CD14-positive monocyte (primary cell): ENCODE measurements at places on chromosomes 16 and 17. TPM values are rescaled to one million over a fixed set of nuclear protein-coding genes. Genes with fewer than 3 reads are reported as not detected.
A peak's percentile ranks its signal among the peaks of the same experiment; 100 is the strongest.

- H3K36me3 ChIP-seq = no peaks in the 10 kb centered on the region
- H3K27ac ChIP-seq = no peak overlapping the region
- H3K4me3 ChIP-seq = no peak overlapping the region
- H3K27me3 ChIP-seq = no peaks in the 10 kb centered on the region
These were observed 5.1 kb downstream of the PLCD3 start for GRCh38 chr17:45127207-45127547.

DNA sequence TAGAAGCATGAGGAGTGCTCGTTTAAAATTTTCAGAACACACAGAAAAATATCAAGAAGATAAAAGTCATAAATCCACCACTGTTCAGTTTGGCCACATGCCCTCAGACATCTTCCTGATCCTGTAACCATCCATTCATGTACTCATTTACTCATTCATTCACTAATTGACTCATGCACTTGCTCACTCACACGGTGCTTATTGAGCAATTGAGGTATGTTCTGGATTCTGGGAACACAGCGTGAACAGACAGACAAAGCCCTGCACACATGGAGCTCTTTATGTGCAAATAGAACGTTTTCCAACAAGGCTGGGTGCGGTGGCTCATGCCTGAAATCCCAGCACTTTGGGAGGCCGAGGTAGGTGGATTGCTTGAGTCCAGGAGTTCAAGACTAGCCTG, 10.2 kb upstream of the NATD1 start:
- H3K27ac ChIP-seq = no peak overlapping the region
- no peak for DNase-seq

GRCh38 chr16:69563605-69564580, 1.9 kb upstream of the NFAT5 start:
- peak; percentile 91 for DNase-seq
- H3K4me1 ChIP-seq = peaks cover 28% of the 10 kb centered on the region
- no peak overlapping the region for H3K4me3 ChIP-seq
- H3K27me3 ChIP-seq = peaks cover 2% of the 10 kb centered on the region

- H3K4me3 ChIP-seq = no peak overlapping the region
- H3K4me1 ChIP-seq = peaks cover 2% of the 10 kb centered on the region
- no peak overlapping the region for H3K27ac ChIP-seq
- peaks cover 73% of the 10 kb centered on the region for H3K36me3 ChIP-seq
These were observed 216.3 kb downstream of the SPECC1 start for GRCh38 chr17:20225162-20226115.

GRCh38 chr17:73987845-73988509, 215.5 kb upstream of the RPL38 start:
- no peak for DNase-seq
- no peaks in the 10 kb centered on the region for H3K36me3 ChIP-seq
- H3K27me3 ChIP-seq = no peaks in the 10 kb centered on the region
- peaks cover 20% of the 10 kb centered on the region for H3K4me1 ChIP-seq

- H3K4me1 ChIP-seq = no peaks in the 10 kb centered on the region
- no peak overlapping the region for H3K4me3 ChIP-seq
- DNase-seq = no peak
- peaks cover 51% of the 10 kb centered on the region for H3K36me3 ChIP-seq
- H3K27me3 ChIP-seq = no peaks in the 10 kb centered on the region
These were observed 8.4 kb upstream of the CLEC18A start for GRCh38 chr16:69942627-69943170.

DNA sequence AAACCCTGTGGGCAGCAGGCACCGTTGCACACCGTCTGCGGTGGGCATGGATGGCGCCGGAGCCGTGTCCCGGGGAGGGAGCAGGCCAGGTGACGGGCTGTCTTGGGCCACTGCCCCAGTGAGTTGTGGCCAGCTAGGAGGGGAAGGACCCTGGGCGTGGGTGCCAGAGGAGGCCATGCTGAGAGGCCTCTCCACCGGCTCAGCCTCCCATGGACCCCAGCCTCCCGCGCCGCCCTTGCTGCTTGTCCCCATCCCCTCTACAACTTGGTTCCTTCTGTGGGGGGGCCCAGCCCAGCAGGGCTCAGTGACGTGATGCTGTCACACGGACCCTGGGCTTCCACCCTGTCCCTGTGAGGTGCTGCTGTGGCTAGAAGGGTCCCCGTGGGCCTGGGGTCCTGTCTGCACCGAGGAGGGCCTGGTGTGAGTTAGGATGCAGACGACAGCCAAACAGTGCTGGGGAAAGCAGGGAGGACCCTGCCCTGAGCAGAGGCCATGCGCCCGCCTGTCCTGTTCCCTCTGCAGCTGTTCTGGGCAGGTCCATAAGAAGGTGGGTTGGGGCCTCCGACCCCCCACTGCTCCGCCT, 11.3 kb downstream of the UBE2I start:
- H3K4me3 ChIP-seq = no peak overlapping the region
- H3K27ac ChIP-seq = no peak overlapping the region
- DNase-seq = no peak
- H3K27me3 ChIP-seq = no peaks in the 10 kb centered on the region
- H3K4me1 ChIP-seq = no peaks in the 10 kb centered on the region
- H3K36me3 ChIP-seq = peaks cover 91% of the 10 kb centered on the region

- H3K4me3 ChIP-seq = no peak overlapping the region
- H3K27ac ChIP-seq = no peak overlapping the region
- H3K4me1 ChIP-seq = peaks cover 5% of the 10 kb centered on the region
- no peaks in the 10 kb centered on the region for H3K27me3 ChIP-seq
- peaks cover 2% of the 10 kb centered on the region for H3K36me3 ChIP-seq
- peak; percentile 26 for DNase-seq
These were observed 20.8 kb downstream of the NPRL3 start for GRCh38 chr16:117379-118365.

DNA sequence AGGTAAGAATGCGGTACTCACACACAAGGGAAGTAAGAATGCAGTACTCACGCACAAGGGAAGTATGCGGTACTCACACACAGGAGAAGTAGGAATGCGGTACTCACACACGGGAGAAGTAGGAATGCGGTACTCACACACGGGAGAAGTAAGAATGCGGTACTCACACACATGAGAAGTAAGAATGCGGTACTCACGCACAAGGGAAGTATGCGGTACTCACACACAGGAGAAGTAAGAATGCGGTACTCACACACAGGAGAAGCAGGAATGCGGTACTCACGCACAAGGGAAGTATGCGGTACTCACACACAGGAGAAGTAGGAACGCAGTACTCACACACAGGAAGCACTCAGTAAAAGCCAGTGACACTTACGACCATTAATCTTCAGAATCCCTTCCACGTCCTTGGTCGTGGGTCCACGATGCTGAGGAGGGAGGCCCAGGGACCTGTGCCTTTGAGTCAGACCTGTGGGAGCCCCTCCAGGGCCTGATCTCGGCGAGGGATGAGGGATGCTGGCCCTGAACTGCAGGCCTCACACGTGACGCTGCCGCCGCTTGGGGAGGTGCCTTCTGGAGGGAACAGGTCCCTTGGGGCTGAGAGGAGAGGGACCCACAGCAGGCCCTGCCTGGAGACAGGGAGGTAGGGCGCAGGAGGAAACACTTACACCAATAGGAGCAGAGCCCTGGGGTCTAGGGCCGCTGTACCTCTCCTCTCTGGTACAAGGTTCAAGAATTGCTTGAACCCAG, 20.2 kb downstream of the ABR start:
- H3K27me3 ChIP-seq = no peaks in the 10 kb centered on the region
- peak; percentile 23 for DNase-seq
- H3K36me3 ChIP-seq = peaks cover 2% of the 10 kb centered on the region
- H3K4me3 ChIP-seq = no peak overlapping the region
- peak overlapping the region; percentile 36 for H3K27ac ChIP-seq

The C16orf74 gene
- polyA plus RNA-seq = 24.1 TPM

The CLDN6 gene
- polyA plus RNA-seq = not detected in 2 replicates

The CTRL gene
- 17.4 and 18.5 TPM in 2 replicates for polyA plus RNA-seq
